Activated CD4-positive, alpha-beta T cell treated with anti-CD3 and anti-CD28 coated beads for 36 hours (primary cell): ENCODE measurements at places on chromosomes 3 and 15. TPM values are rescaled to one million over a fixed set of nuclear protein-coding genes. Genes with fewer than 3 reads are reported as not detected.

EPHB3 gene
- total RNA-seq: not detected

TMEM87A gene
- total RNA-seq: 20.5 TPM

MELTF gene
- total RNA-seq: 3.7 TPM

GRCh38 chr3:26281284-26281985 is 341.1 kb upstream of the LRRC3B start:
- no peak overlapping the region for H3K27ac ChIP-seq
- no peak for DNase-seq
- H3K27me3 ChIP-seq: no peaks in the 10 kb centered on the region
- H3K4me1 ChIP-seq: no peaks in the 10 kb centered on the region
- no peak overlapping the region for H3K4me3 ChIP-seq

DNA sequence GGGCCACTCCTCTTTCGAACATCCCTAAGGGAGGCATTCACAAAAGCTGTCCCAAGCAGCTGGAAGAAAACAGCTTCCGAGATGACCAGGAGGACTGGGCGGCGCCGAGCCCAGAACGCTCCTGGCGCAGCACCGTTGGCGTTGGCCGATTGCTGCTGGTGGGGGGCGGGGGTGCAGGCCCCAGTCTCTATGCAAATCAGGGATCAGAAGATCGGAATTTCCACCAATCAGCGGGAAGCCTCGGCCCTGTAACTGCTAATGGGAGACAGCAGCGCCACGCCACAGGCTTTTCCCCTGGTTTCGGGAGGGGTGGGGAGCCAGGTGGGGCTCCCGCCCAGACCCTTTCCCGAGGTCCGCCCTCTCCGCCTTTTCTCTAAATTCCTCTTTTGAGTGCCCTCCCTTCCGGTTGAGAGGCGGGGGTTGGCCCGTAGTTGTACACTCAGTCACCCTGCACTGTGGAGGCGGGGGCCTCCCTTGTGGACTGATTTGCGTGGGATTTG is 27.0 kb downstream of the HMCES start:
- H3K27ac ChIP-seq: peak overlapping the region; percentile 76
- H3K36me3 ChIP-seq: peaks cover 27% of the 10 kb centered on the region
- no peaks in the 10 kb centered on the region for H3K27me3 ChIP-seq

DNA sequence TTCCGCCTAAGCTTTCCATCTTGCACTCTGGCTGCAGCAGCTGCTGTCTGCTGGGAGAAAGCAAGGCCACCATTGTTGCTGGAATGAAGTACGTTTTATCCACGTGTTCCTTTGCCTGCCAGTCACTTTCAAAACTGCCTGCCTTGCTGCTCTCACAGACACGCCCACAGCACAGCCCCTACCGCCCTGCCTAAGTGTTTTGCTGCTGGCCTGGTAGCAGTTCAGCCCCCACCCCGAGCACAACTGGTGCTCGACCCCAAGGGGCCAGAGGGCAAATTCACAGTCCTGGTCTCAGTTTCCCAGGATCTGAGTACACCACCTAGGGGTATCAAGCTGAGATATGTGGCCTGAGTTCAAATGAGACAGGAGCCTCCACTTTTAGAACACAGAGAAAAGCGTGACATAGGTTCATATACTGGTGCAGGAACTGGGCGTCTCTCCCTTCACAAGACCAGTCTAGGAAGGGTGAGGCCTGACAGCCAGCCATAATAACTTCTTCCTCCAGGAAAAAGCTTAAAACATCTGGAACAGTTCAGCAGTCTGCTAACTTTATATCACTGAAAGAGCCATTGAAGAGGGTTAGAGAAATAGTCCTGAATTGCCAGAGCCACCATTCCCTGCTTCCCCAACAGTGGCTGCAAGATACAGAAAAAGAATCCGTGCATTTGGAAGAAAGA is 1012.3 kb downstream of the ZPLD1 start:
- no peak for DNase-seq
- H3K36me3 ChIP-seq: no peaks in the 10 kb centered on the region
- H3K4me1 ChIP-seq: no peaks in the 10 kb centered on the region
- H3K27me3 ChIP-seq: no peaks in the 10 kb centered on the region
- no peak overlapping the region for H3K27ac ChIP-seq

- peak overlapping the region; percentile 21 for H3K27ac ChIP-seq
- H3K4me3 ChIP-seq: peak overlapping the region; percentile 65
- H3K4me1 ChIP-seq: peaks cover 40% of the 10 kb centered on the region
- H3K36me3 ChIP-seq: no peaks in the 10 kb centered on the region
- H3K27me3 ChIP-seq: peaks cover 76% of the 10 kb centered on the region
These were observed 2.0 kb downstream of the MECOM start for GRCh38 chr3:169661361-169662131.

DNA sequence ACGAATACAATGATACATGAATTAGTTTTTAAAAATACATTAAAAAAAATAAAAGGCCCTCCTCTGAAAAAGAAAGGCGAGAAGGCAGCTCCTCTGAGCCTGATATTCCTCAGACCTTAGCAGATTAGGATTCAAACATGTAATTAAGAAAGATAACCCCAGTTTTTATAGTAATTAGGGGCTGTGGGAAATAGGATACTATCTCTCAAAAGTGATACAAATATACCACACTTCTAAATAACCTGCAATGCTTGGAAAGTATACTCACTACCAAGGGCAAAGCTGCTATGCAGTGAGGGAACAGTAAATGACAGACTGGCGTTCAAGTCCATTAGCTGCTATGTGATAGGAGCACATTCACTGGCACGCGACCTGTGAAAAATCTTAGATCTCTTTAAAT is 445.1 kb downstream of the FOXP1 start:
- H3K27ac ChIP-seq: no peak overlapping the region
- H3K27me3 ChIP-seq: no peaks in the 10 kb centered on the region
- H3K4me1 ChIP-seq: peaks cover 72% of the 10 kb centered on the region
- H3K36me3 ChIP-seq: peaks cover 19% of the 10 kb centered on the region

DNA sequence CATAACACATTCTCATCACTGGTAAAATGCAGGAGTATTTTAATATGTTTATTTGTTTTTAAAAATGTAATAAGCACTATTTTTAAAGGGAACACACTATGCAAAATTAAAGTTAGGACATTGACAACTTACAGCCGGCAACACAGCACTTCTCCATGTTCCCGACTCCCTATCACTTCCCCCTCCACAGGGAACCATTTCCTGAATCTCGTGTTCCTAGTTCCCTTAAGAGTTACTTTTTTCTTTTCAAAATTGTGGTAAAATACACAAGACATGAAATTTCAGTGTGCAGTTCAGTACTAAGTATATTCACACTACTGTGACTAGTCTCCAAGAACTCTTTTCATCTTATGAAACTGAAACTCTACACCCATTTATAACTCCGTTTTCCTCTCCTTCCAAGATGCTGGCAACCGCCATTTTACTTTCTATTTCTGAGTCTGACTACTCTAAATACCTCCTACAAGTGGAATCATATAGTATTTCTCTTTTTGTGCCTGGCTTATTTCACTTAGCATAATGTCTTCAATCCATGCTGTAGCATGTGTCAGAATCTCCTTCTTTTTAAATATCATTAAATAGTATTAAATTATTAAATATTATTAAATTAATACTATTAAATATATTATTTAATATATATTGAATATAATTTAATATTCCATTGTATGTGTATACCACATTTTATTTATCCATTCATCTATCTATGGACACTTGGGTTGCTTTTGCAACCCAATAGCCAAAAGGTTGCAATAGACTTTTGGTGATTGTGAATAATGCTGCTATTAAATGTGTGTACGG is 25.9 kb upstream of the UBE2Q2 start:
- H3K27ac ChIP-seq: peak overlapping the region; percentile 37
- peaks cover 11% of the 10 kb centered on the region for H3K4me1 ChIP-seq
- peak overlapping the region; percentile 4 for H3K4me3 ChIP-seq
- no peak for DNase-seq
- H3K36me3 ChIP-seq: no peaks in the 10 kb centered on the region
- no peaks in the 10 kb centered on the region for H3K27me3 ChIP-seq

DNA sequence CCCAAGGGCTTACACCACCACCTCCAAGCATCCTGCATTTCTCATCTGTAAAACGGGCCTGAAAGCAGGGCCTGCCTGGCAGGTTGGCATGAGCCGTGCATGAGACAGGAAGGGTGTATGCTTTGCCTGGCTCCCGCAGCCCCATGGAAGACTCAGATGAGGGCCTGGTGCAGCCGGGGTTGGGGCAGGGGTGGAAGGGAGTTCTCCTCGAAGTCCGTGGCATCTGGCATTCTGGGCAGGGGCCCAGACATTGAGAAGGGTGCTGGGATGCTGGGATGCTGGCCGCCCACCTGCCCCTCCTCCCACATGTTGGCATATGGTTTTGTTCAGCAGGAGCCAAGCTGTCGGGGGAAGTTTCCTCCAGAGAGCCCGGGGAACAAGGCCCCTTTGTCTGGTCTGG is 13.0 kb upstream of the FBLN2 start:
- peaks cover 5% of the 10 kb centered on the region for H3K27me3 ChIP-seq
- peaks cover 9% of the 10 kb centered on the region for H3K4me1 ChIP-seq
- no peak overlapping the region for H3K27ac ChIP-seq
- no peak overlapping the region for H3K4me3 ChIP-seq

GRCh38 chr3:136818191-136818768 is 646 bp upstream of the SLC35G2 start:
- peaks cover 19% of the 10 kb centered on the region for H3K4me1 ChIP-seq
- peaks cover 27% of the 10 kb centered on the region for H3K27me3 ChIP-seq
- H3K27ac ChIP-seq: peak overlapping the region; percentile 55
- peak; percentile 78 for DNase-seq
- H3K4me3 ChIP-seq: peak overlapping the region; percentile 72
